ENCODE measurements at places on chromosomes 13 and 19. TPM values are rescaled to one million over a fixed set of nuclear protein-coding genes. Genes with fewer than 3 reads are reported as not detected.

Gene SBSN
- polyA plus RNA-seq, result 0.24 TPM

Gene COL4A1
- 649 TPM for polyA plus RNA-seq

Gene ERICH6B
- 2.1 TPM for polyA plus RNA-seq

Gene IZUMO1
- polyA plus RNA-seq, result 2.2 TPM

DNA sequence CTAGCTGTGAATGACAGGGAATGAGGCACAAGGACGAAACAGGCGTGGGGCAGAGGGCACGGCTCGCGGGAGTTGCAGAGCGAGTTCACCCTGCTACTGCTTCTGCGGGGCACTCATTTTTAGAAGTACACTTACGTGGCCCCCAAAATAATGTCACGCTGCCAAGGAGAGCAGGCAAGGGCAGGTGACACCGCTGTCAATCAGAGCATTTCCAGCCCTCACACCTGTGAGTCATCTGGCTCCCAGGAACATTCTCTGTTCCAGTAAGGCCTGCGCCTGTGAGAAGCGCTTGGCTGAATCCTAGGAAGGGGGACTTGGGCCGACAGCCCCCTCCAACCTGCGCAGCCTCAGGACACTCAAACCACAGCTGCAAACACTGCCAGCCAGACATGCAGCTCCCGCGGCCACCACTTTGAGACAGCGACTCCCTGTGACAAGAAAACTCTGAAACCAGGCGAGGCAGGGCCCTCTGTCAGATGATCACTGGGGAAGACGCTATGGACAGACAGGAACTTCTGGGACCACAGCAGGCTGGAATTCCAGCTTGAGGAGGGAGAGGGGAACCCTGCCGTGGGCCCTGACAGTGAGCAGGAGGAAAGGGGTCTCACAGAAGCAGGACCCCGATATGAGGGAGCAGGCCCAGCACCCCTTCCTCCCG is 12.7 kb downstream of the DOT1L start:
- no peak for DNase-seq

DNA sequence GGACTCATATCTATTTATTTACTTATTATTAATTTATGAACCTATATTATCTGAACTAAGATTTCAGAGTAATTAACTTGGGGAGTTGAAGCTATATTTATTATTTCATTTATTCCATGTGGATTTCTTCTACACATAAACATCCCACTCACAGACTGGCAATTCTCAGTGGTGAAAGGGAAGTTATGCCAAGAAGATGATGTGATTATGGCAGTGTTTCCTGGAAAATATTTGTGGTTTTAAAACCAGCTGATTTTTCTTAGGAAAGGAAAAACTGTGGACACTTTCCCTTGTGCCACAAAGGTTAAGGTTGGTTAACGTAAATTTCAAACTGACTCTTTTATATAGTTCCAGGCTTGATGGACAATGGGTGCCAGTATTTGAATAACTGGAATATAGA is 513.1 kb downstream of the SLITRK6 start:
- DNase-seq, result no peak

Measured in muscle of arm (tissue), 14 donors.